KG1 (cell line): ENCODE measurements at places on chromosomes 11 and 22.

DNA sequence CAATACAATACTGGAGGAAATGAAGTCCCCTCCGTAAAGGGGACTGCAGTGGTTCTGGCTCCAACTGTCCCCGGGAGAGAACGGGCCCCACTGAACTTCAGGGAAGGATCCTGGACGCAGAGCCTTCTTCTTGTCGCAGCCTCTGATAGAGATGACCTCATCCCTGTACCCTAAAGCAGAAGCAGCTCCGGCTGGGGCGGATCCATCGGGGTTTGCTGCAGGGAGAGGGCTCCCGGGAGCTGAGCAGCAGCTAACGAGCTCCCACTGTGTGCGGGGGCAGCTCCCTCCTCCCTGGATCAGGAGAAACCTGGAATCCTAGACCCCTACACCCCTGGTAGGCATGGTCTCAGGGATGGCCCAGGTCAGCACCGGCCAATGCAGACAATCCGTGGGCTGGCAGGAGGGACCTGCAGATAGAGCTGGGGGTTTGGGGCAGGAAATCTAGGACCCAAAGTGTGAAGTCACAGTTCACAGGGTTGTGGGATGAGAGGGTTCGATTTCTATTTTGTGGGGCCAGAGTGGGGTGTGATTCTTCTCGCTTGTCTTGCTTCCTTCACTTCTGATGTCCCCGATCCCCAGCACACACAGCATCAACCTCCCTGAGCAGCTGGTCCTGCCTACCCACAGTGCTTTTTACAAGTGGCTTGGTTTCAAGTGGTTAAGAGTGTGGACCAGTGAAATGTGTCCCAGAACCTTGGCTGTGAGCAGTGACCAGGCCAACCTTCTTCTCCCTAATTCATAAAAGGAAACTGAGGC, 12.9 kb downstream of the KIAA0930 start:
- DNase-seq: no peak

GRCh38 chr11:80899381-80899780, 1458.6 kb upstream of the TENM4 start:
- no peak for DNase-seq

DNA sequence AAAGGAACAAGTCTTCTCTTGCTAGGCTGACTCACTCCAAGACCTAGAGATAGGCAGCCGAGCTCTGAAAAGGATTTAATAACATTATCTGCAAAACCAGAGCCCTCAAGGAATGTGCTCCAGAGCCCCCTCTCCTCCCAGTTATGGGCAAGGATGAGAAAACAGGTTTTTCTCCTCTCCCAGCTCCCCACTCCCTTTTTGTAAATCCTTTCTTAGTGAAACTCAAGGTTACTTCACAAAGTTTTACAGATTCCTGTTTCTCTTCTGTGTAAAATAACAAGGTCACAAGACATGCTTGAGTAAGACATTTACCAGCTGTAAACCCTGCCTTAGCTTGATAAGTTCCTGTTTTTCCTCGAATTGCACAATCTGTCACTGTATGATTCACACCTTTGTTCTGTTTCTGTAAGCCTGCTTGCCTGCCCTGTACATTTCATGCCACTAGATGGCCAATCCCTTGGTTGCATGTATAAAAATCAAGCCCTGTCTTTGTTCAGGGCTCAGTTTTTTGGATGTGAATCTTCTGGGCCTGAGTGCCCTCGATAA, 489.4 kb downstream of the KCNA4 start:
- DNase-seq: peak; percentile 28

DNA sequence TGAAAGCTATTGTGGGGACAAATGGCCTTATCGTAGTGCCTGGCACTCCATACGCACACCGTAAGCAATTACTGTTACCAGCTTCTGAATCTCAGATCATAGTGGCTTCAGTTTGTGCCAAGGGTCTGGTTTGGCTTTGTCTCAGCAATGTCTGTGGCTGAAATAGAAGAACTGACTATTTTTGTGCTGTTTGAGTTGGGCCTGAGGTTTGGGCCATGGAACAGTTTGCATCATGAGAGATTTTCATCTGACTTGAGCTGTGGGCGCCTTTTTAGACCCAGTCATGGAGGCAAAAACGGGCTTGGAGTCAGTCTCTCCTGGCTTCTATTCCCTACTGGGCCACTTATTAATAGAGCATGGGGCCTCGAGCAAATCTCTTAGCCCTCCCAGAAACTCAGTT, 121.1 kb upstream of the CRYBB3 start:
- DNase-seq: no peak

- no peak for DNase-seq
These were observed 52.4 kb upstream of the TTLL12 start for GRCh38 chr22:43239193-43239780.

DNA sequence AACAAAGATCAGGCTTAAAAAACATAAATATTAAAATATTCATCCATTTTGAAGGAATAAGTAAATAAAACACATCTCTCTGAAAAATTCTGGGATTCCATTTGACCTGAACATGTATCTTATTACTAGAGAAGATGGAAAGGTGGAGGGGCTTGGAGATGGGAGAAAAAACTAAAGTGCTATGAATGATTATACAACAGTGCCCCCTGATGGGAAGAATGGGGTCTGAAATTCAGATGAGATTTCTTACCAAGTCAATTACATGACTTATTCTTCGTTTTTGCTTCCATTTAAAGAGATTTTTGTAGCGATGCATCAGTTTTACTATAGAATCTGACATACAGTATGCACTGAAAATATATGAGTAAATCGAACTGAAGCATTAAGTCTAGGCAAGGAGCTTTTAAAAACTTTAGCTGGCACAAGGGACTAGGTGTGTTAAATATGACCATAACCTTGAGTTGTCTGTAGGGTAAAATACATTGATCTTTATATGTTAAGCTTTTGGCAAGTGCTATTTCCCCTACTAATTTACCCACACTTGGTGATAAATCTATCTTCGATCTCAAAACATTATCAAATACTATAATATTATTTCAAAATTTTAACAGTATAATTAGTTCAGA, 718.8 kb downstream of the CNTN5 start:
- peak; percentile 18 for DNase-seq

DNA sequence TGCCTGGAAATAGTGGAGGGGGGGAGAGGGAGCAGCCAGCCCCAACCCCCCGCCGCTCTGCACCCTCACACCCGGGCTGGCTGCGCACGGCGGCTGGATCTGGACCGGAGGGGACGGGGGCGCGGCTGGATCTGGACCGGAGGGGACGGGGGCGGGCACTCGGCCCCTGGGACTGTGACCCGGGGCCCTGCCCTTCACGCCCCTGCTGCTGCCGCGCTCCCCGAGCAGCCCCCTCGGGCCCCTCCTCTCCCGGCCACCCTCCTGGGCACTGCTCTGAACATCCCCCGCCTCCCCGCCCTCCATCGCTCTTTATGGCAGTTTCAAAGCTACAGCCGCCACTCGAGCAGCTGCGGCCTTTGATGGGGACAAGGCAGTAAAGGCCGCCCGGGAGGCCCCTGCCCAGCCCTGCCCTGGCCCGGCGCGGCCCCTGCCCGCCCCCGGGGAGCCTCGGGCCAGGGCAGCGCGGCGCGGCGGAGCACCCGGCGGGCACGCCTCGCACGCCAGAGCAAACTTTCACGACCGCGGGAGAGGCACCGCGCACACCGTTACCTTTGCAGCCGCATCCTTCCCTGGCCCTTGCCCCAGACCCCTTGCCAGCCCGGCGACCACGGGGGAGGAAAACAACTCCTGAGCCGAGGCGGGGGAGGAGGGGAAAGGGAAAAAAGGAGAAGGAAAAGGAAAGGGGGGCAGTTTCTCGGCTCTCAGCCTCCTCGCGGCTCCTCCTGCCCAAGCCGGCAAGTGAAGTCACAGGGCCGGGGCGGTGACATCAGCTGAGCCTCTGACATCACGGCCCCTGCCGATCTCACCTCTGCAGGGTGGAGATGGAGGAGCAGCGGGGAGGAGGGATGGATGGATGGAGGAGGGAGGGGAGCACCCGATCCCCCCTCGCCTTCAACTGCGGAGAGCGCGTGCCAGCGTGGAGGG, 13.1 kb upstream of the TCF20 start:
- DNase-seq: no peak

GRCh38 chr11:114059278-114059983, at the start of gene ZBTB16:
TSS of gene ZBTB16 (plus strand) at chr11:114059711. CDS start at chr11:114063301, 3,590 bp downstream.
- DNase-seq: peak; percentile 74

DNA sequence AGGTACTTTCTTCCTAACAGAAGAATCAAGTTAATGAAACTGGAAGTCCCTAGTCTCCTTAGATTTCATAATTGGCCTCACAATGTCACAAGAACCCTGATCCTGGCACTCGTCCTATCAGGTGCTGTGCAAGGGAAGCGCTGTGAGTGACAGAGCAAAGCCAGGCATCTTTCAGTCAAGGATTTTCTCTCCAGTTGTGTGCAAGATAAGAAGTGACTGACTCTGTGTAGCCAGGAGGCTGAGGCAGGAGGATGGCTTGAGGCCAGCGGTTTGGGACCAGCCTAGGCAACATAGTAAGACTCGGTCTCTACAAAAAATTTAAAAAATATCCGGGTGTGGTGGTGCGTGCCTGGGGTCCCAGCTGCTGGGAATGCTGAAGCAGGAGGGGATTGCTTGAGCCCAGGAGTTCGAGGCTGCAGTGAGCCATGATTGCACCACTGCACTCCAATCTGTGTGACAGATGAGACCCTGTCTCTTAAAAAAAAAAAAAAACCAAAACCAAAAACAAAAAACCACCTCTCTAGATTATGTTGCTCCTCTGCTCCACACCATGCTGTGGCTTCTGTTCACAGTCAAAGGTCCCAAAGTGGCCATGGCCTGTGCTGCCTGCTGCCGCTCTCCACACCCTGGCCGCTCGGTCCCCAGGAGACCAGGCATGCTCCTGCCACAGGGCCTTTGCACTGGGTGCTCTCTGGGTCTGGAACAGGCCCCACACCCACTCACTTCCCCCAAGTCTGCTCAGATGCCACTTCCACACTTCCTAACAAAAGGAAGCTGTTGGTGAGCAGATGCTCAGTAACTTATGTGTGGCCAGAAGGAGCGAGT, 54.2 kb upstream of the CLDN5 start:
- DNase-seq: no peak

DNA sequence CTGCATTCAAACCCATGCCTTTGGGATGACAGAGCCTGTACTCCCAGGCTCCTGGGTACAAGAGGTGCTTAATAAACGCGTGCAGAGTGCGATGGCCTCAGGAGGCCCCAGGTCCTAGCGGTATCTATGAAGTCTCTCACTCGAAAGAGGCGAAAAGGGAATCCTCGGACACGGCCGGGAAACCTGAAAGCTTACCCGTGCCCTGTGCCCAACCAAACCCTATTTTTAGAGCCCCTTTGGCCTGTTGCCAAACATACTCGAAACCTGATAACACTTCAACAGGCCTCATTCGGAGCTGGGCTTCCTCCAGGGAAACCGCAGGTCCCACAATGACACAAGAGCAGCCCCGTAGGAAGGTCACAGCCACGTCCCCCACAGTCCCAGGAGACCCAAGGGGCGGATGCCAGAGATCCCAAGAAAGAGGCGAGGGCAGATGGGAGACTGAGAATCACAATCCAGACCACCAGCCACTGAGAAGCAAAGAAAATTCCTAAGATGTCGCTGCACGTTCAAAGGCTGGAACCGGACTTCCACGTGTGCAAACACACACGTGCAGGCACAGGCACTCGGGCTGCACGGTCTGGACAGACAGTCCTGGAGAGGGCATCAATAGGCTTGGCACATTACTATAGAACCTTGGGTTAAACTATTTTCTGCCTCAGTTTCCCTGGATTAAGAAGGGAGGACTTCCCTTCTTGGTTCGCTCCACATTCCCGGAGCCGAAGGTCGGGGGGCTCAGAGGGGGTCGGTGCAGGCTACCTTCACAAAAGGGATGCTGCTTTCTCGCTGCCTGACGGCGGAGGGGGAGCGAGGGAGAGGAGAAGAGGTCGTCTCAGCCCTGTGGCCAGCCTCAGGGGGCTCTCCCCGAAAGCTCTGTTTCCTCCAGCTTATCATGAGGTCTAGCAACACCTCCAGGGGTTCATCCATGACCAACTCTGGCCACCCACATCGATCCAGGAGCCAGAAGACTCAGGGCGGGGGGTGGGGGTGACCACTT, 8.2 kb downstream of the PDGFB start:
- DNase-seq: peak; percentile 53

DNA sequence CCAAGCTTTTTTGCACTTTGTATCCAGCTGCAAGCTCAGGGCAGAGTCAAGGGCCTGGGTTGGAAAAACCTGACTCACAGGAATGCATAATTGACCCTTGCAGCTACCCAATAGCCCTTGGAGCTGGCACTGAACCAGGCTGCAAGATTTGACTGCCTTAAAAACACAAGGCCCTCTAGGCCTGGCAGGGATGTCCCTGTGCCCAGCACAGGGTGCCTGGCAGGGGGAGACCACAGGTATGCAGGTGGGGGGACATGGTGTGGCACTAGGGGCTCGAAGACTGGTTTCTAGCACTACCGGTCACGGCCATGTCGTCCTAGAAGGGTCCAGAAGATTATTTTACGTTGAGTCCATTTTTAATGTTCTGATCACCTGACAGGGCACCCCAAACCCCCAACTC, 30.2 kb downstream of the SBF1 start:
- no peak for DNase-seq

DNA sequence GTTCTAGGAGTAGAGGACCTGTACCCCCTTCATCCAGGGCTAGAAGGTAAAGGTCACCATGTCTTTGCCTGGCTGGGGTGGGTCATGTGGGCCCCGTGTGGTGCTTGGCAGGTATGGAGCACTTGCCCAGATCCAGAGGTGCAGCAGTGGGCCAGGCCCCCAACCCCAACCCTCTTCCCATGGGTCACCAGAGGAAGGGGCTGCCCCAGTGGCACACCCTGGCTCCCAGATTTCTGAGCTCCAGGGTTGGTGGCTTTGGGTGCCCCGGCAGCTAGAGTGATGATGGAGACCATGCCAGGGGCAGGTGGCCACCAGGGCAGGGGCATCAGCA, 2.4 kb upstream of the GP1BB start:
- DNase-seq: no peak

DNA sequence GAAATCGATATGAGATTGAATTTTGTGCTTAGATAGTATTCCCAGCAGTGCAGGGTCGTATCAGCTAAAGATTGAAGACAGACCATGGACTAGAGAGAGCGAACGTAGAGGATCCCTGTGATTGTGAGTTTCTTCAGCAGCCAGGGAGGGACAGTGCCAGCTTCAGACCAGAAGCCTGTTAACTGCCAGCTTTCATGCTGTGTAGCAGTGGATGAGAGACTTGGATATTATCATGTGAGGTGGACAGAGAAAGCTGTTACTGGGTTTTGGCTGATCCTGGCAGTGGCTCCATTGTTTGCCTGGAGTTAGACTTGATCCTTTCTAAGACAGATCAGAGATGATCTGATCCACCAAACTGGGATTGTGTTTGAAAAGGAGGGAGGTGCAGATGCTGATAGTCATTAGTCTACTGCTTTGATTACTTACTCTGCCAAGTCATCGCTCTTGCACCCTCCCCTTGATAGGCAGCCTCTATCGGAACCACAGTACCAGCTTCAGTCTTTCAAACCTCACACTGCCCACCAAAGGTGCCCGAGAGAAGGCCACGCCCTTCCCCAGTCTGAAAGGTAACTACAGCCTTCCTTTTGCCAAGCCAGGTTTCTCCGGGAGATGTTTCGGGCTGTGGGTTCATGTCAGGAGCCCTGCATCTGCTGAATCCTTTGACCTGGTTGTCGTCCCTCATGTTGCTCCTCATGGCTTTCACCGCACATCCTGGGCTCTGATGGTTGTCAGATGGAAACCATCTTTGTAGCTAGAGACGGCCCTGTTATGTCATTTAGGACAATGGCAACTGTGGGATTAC, 16.2 kb downstream of the MADD start:
- no peak for DNase-seq
